ENCODE measurements at places on chromosomes 4 and X.

GRCh38 chr4:36255577-36255976 is 11.3 kb upstream of the ARAP2 start:
- no peak for DNase-seq

DNA sequence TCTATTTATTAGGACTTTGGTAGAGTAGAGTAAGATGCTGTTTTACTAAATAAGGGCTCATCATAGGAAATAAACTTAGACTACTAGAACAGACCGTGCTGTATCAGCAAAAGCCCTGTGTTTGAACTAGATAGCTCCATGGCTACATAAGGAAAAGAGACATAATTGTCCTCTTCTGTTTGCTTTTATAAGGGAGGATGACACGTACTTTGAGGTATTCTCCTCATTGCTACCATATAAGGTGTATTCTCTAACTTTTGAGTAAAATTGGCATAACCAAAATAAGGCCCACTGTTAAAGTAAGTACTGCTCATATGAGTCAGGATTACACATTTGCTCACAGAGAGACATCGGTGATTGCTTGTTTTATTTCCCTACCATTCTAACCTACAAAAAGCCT is 64.3 kb downstream of the PDLIM5 start:
- no peak for DNase-seq

- DNase-seq, result no peak
These were observed 113.0 kb upstream of the EDNRA start for GRCh38 chr4:147367891-147368290.

DNA sequence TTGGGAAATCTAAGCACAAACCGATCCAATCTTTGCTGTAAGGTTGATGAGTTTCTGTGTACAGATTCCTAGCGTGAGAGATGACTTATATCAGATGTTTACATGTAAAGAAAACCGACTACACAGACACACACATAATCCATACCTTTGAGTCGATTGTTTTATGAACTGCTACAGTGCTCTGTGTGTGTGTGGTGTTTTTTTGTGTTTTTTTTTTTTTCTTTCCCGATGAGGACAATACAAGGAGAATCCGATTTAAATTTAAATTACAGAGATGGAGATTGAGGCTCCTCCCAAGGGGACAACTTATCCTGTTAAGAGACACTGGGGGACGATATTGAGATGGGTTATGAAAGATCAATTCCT is 461 bp upstream of the SLC9A6 start:
- DNase-seq, result no peak

GRCh38 chr4:20137176-20137575 is 114.5 kb upstream of the SLIT2 start:
- DNase-seq, result no peak

DNA sequence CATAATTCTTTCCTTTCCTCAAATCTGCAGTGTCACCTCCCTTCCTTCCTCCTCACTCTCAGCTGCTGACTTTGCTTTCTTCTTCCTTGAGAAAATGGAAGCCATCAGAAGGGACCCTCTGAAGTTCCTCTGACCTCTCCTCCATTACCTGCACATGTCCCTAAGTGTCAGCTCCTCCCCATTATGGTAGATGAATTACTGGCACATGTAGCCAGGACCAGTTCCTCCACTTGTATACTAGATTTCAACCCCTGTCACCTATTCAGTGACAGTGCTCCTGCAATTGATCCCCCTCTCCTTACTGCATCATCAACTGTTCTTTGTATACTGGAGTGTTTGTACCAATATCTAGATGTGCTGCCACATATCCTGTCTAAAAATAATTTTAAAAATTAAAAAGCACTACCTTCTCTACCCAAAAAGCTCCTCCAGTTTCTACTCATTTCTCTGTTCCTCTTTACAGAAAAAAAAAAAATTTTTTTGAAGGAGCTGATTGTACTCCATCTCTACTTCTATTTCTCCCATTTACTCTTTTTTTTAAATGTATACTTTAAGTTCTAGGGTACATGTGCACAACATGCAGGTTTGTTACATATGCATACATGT is 78.6 kb downstream of the CLCN5 start:
- DNase-seq, result no peak

- DNase-seq, result no peak
These were observed 336.4 kb upstream of the HAND2 start for GRCh38 chr4:173866322-173867026.

- DNase-seq, result no peak
These were observed 48.9 kb downstream of the RGS12 start for GRCh38 chr4:3341760-3342159.

DNA sequence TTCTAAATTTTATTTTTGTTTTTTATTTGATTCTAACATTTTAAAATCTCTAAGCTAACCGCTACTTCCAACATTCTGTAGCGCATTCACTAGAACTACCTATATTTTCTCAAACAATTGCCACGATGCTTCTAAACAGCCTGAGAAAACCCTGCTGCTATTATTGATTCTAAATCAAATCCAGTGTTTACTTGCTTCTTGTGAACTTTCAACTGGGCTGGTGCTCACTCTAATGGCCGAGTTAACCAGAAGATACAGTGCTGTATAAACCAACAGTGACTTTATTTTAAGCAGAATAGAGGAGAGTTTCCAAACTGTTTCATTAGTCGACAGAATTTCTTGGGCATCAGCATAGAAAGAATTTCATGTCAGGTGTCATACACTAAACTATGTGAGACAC is 110.3 kb downstream of the DLG3 start:
- no peak for DNase-seq

- no peak for DNase-seq
These were observed 66.3 kb downstream of the SMC1A start for GRCh38 chrX:53356186-53356585.

- no peak for DNase-seq
These were observed 49.8 kb downstream of the SH3RF1 start for GRCh38 chr4:169220854-169221411.

GRCh38 chr4:184645904-184646610 is 3.2 kb downstream of the CASP3 start:
- no peak for DNase-seq

DNA sequence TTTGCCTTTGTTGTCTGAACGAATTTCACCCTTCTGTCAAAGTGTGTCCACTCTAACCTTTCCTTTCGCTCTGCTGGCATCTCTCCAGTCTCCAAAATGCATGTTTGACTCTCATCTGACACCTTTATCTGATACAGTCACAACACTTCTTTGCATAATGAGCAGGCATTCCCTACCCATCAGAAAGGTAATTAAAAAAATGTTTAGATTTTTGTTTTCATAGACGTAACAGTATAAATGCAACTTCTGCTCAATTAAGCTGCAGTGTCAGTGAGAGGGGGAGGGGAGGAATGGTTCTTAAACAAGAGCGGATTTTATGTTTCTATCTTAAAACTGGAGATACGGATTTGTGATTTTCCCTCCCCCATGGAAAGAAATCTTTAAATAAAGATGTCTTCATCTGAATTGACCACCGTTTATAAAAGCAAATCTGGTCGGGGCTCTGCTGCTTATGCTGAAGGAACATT is 70.2 kb downstream of the CXXC4 start:
- DNase-seq, result no peak

DNA sequence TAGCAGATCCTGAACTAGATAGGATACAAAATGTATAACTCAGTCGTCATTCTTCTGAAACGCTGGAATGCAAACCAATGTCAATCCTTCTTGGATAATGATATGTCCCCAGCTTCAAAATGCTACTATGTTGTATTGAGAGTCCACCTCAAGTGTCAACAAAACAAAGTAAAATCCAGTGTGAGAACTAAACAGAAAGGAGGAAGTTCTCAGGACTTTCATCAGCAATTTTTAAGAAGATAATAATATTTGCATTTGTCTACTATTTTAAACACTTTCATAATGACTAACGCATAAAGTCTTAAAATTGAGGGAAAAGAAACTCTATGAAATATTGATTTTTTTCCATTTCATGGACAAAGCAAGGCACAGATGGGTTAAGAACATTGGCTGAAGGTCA is 36.3 kb downstream of the SOD3 start:
- no peak for DNase-seq

- DNase-seq, result no peak
These were observed 28.4 kb downstream of the TRMT44 start for GRCh38 chr4:8468746-8469535.

DNA sequence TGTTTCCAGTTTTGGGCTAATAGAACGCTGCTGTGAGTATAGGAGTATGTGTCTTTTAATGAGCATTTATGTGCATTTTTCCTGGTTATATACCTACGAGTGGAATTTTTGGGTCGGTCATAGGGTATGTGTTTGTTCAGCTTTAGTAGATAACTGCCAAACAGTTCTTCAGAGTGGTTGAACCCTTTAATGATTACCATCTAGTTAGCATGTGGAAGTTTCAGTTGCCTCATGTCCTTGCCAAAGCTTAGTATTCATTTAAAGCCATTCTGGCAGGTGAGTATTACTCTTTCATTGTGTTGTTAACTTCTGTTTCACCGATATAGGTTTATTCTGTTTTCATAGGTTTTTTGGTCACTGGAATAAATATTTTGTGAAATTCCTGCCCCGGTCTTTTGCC is 229.1 kb downstream of the ARHGAP10 start:
- DNase-seq, result no peak

DNA sequence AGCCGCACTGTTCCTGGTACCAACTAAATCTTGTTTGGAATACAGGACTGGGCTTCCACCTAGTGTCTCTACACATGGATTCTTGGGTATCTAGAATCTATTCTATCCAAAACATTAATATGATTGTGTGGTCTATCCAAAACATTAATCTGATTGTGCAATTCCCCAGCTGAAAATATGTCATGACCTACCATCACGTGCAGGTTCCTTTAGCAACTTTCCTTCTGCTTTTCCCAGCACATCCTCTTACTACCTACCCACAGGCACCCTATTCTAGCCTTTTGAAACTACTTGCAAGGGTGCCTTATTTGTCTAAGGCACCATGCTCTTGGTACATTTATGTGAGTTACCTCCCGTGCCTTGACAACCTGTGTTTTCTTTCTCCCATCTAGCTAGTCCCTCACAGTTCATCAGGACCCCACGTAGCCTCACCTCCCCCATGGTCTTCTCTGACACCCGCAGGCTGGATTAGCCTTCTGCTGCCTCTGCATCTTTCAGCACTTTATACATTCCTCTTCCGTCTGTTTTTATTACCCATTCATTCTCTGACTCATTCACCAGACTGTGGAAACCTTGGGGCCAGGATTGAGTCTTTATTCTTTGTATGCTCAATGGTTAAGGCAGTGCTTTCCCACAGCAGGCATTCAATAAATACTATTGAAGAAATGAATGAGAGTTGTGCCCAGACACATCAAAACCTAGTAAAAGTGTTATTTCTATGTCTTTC is 88.8 kb upstream of the FAM9B start:
- no peak for DNase-seq

GRCh38 chrX:40107291-40108161 is 9.8 kb upstream of the BCOR start:
- no peak for DNase-seq

GRCh38 chr4:109177096-109177810 is 125.2 kb downstream of the COL25A1 start:
- DNase-seq, result no peak

DNA sequence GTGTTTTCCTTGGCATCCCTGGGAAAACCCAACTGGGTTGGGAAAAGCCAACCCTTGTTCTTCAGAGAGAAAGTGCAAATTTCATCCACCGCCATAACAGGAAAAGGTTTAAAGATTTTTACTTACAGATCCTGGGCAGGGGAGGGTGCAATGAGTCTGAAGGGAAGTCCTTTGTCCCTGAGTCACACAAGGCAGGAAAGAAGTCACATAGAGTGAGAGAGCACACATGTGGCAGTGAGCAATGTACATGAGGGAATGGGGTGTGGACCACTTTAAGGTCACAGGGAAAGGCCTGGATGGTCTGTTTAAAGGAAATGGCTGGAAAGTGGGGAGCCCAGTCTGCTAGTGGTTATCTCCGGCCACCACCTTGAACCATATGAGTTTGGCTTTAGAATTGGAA is 248.9 kb downstream of the HS3ST1 start:
- DNase-seq, result no peak

GRCh38 chrX:116142976-116143375 is 27.6 kb upstream of the AGTR2 start:
- no peak for DNase-seq

- DNase-seq, result no peak
These were observed 675 bp downstream of the L1CAM start for GRCh38 chrX:153885208-153885787.

GRCh38 chr4:52358366-52358765 is 300.7 kb downstream of the USP46 start:
- no peak for DNase-seq

GRCh38 chr4:57371671-57372070 is 261.5 kb upstream of the IGFBP7 start:
- DNase-seq, result no peak

- no peak for DNase-seq
These were observed 241.1 kb downstream of the AFAP1 start for GRCh38 chr4:7698584-7698983.

GRCh38 chrX:151458824-151459223 is 61.8 kb downstream of the VMA21 start:
- DNase-seq, result no peak

DNA sequence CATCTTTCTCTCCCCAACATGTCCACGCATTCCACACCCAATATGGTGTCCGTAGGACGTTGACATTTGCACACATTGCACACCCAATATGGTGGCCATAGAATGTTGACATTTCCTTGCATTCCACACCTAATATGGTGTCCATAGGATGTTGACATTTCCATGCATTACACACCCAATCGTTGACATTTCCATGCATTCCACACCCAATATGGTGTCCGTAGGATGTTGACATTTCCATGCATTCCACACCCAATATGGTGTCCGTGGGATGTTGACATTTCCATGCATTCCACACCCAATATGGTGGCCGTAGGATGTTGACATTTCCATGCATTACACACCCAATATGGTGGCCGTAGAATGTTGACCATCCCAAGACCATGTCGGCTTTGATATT is 88.4 kb upstream of the SHOX start:
- DNase-seq, result no peak

DNA sequence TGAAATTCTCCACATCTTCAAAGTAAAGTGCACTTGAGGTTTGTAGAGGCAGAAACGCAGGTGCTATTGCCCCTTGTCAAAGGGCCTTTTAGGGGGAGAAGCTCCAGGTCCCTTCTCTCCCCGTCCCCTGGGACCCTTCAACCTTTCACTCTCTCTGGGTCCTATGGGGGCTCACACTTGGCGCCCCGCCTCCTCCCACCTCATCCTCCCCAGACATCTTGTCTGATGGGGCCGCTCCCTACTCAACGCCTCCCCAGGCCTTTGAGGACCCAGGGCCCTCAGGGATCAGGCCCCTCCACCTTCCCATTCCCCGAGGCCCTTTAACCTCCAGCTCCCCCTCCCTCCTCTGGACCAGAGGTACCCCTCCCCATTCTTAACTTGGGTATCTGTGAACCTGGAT is 1.3 kb upstream of the HTRA3 start:
- no peak for DNase-seq

GRCh38 chr4:65791111-65791811 is 121.0 kb upstream of the EPHA5 start:
- no peak for DNase-seq

- DNase-seq, result no peak
These were observed 1.5 kb downstream of the IRF2 start for GRCh38 chr4:184472614-184473498.

GRCh38 chr4:101355246-101355645 is 7.9 kb upstream of the PPP3CA start:
- no peak for DNase-seq

- no peak for DNase-seq
These were observed 200.2 kb downstream of the DKK2 start for GRCh38 chr4:106835919-106836318.
